Activated naive CD4-positive, alpha-beta T cell treated with anti-CD3 and anti-CD28 coated beads for 36 hours (primary cell): ENCODE measurements at places on chromosomes 12 and 14. TPM values are rescaled to one million over a fixed set of nuclear protein-coding genes. Genes with fewer than 3 reads are reported as not detected.

GRCh38 chr12:121628037-121628436 lies 1.7 kb downstream of the ORAI1 start:
- peaks cover 28% of the 10 kb centered on the region for H3K36me3 ChIP-seq
- H3K4me1 ChIP-seq = peaks cover 55% of the 10 kb centered on the region
- H3K27ac ChIP-seq = peak overlapping the region; percentile 98
- H3K27me3 ChIP-seq = no peaks in the 10 kb centered on the region

GRCh38 chr14:96205978-96206360 lies 1.3 kb downstream of the BDKRB2 start:
- peaks cover 17% of the 10 kb centered on the region for H3K27me3 ChIP-seq
- no peak for DNase-seq
- no peaks in the 10 kb centered on the region for H3K36me3 ChIP-seq

DNA sequence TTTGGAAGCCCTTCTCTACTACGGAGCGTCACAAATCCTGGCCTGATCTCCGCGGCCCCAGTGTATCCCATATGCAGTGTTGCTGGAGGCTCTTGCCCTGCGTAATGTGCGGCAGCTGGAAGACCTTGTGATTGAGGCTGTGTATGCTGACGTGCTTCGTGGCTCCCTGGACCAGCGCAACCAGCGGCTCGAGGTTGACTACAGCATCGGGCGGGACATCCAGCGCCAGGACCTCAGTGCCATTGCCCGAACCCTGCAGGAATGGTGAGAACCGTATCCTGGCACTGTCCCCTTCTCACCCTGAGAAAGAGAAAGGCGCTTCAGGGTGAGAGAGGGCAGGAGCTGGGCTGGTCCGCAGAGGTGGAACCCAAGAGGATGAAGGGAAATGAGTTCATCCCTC lies 5.3 kb downstream of the COPS7A start:
- DNase-seq = no peak
- H3K4me1 ChIP-seq = peaks cover 13% of the 10 kb centered on the region
- H3K27me3 ChIP-seq = no peaks in the 10 kb centered on the region
- H3K4me3 ChIP-seq = no peak overlapping the region
- H3K36me3 ChIP-seq = peaks cover 29% of the 10 kb centered on the region

DNA sequence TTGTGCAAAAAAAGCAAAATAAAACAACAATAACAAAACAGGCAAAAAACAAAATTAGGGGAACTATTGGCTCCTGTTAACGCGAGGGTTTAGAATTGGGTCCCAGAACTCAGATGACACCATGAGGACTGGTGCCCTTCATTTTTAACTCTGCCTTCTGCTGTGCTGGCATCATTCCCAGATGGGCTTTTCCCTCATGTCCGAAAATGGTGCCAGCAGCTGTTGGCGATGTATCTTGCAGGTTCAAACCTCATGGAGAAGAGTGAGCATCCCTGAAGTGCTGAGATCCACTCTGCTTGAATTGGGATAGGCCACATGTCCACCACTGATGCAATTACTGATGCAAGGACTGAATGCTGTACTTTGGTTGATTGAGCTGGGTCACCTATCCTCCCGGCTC lies 61.1 kb downstream of the MYRFL start:
- no peak overlapping the region for H3K27ac ChIP-seq
- H3K36me3 ChIP-seq = no peaks in the 10 kb centered on the region
- H3K4me1 ChIP-seq = no peaks in the 10 kb centered on the region
- no peak overlapping the region for H3K4me3 ChIP-seq

- H3K27ac ChIP-seq = no peak overlapping the region
- DNase-seq = no peak
- H3K27me3 ChIP-seq = no peaks in the 10 kb centered on the region
- H3K36me3 ChIP-seq = no peaks in the 10 kb centered on the region
- no peak overlapping the region for H3K4me3 ChIP-seq
Observed at GRCh38 chr14:72716476-72716875, 177.4 kb downstream of the DPF3 start.

DNA sequence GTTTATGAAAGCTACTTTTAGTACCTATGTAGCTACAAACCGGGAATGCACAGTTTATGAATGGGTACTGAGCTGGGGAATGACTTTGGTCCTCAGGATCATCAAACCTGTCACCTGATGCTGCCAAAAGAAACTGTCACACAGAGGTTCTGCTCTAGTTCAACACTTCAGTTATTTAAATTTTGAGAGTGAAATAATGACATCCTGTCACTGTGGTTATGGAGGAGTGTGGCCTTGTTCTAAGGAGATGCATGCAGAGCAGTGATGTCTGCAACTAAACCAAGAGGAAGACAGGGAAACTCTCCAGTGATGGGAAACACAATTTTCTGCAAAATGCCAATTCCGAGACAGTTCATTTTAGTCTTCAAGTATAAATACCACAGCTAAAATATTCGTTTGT lies 4.8 kb upstream of the AEBP2 start:
- peaks cover 2% of the 10 kb centered on the region for H3K36me3 ChIP-seq
- H3K27ac ChIP-seq = peak overlapping the region; percentile 70
- H3K4me3 ChIP-seq = no peak overlapping the region

GRCh38 chr14:73816393-73816816 lies 35.2 kb upstream of the PTGR2 start:
- H3K27ac ChIP-seq = no peak overlapping the region
- DNase-seq = no peak
- no peaks in the 10 kb centered on the region for H3K36me3 ChIP-seq
- H3K4me3 ChIP-seq = no peak overlapping the region

DNA sequence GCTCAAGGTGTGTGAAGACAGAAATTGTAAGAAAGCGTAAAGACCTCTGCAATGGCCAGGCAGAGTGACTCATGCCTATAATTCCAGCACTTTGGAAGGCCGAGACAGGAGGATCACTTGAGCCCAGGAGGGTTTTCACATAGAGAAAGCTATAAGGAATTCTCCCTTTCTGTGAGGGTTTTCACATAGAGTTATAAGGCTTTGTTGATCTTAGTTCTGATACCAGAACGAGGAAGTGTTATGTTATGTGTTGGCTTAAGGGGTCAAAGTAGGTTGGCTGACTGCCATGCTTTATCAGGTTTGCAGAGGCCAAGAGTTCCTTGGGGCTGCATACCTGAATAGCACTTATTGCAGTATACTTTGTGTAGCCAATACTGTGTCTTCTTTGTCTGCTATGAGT lies 139.1 kb downstream of the ERC1 start:
- H3K27ac ChIP-seq = no peak overlapping the region
- H3K27me3 ChIP-seq = no peaks in the 10 kb centered on the region
- no peaks in the 10 kb centered on the region for H3K36me3 ChIP-seq
- H3K4me3 ChIP-seq = no peak overlapping the region

DNA sequence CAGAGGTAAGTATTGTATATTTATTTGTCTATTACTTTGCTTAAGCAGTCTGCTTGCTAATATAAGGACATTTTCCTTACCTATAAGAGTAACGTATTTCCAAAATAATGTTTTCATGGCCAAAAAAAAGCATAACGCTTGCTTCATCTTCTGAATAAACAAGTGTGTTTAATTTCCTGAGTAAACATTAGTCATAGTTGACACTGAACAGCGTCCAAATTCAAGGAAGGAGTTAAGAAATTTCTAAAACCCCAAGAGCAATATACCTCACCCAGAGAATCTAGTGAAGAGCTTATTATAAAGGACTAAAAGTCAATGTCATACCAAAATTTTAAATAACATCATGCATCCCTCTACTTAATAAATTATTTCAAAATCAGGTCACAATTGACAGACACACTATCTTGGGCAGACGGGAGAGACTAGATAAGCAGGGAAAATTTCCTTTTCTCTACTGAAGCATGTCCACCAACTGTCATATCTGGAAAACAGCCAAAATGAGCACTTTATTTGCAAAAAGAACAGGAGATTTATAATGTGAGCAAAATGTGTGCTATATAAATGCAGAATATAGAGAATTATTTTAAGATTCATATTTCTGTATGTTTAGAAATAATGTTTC lies 25.1 kb downstream of the ANKS1B start:
- peaks cover 3% of the 10 kb centered on the region for H3K27me3 ChIP-seq
- no peak overlapping the region for H3K4me3 ChIP-seq
- H3K36me3 ChIP-seq = no peaks in the 10 kb centered on the region
- H3K27ac ChIP-seq = no peak overlapping the region
- no peaks in the 10 kb centered on the region for H3K4me1 ChIP-seq

DNA sequence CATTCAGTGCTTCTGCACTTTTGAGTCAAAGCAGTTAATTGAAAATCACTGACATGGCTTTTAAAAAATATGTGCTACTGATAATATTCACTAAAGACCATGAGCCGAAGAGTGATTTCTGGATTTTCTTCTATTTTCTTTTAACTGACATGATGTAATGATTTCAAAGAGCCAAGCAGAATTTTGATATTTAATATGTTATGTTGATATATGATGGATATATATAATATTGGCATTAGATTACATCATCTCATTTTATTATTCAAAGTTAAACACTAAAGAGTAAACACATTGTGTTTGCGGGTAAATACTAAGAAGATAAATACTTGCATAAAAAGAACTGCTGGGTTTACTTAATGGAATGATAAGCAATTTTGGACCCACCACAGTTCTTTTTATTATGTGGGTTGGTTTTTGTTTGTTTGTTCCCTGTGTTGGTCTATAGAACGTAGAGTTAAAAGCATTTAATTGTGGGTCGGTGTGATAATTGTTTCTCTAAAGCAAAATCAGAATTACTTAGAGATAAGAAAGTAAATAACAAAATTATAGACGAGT lies 692 bp downstream of the SPIC start:
- H3K27ac ChIP-seq = no peak overlapping the region
- H3K4me3 ChIP-seq = no peak overlapping the region
- no peaks in the 10 kb centered on the region for H3K36me3 ChIP-seq
- DNase-seq = no peak
- H3K4me1 ChIP-seq = no peaks in the 10 kb centered on the region
- H3K27me3 ChIP-seq = no peaks in the 10 kb centered on the region

- H3K4me1 ChIP-seq = peaks cover 10% of the 10 kb centered on the region
- no peak overlapping the region for H3K27ac ChIP-seq
- no peaks in the 10 kb centered on the region for H3K36me3 ChIP-seq
- no peak overlapping the region for H3K4me3 ChIP-seq
Observed at GRCh38 chr12:113422886-113423669, 898 bp downstream of the SDSL start.

- no peaks in the 10 kb centered on the region for H3K27me3 ChIP-seq
- H3K27ac ChIP-seq = peak overlapping the region; percentile 70
- no peaks in the 10 kb centered on the region for H3K36me3 ChIP-seq
- no peak overlapping the region for H3K4me3 ChIP-seq
Observed at GRCh38 chr12:117063162-117063911, 35.9 kb downstream of the TESC start.

GRCh38 chr14:34475163-34475562 lies 13.1 kb upstream of the SPTSSA start:
- H3K4me3 ChIP-seq = no peak overlapping the region
- no peaks in the 10 kb centered on the region for H3K4me1 ChIP-seq
- H3K36me3 ChIP-seq = no peaks in the 10 kb centered on the region

DNA sequence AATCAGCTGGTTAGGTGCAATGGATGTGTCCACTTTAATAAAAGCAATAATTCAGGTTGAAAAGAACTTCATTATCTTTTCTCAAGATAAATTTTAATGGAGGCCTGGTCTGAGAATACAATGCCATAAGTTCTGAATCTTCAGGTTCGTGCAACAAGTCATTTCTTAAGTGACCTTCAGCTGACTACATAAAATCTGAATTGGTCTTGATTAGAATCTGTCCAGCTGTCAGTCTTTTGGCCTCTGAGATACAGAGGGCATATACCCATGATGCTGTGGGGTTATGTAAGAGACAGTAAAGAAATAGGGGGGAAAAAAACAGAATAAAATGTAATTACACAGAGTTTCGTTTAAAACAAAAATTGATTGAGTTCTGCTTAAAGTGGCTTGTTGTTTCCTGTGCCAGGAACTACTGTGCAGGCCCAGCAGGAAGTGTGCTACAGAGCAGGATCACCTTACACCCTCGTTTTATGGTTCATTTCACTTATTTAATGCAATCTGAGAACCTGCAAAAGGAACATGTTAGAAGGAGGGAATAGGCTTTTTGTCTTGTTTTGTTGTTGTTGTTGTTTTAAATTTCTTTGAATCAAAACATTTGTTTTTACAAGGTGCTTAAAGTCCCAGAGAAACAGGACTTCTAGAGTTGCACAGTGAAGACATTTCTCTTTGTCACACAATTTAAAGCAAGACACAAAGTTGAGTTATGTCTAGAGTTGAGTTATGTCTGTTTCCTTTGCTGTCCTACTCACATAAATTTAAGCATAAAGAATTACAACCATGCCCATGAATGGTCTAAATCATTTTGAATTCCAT lies 64.2 kb downstream of the LGR5 start:
- H3K4me1 ChIP-seq = peaks cover 11% of the 10 kb centered on the region
- peak; percentile 9 for DNase-seq
- no peaks in the 10 kb centered on the region for H3K27me3 ChIP-seq

DNA sequence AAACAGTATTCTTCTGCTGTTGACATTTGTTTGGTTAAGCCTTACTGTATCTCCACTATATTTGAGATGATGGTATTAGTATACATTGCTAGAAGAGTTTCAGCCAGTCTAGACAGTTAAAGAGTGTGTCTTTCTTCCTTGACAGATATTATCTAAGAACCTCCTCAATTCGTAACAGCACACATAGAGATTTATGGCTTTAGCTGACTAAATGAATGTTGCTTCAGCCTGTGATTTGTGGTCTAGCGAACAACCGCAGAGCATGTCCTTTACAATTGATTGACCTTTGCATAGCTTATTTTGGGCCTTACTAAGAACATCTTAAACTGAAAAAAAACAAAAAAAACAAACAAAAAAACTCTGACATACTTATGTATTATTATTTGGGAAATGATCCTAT lies 122.2 kb downstream of the DAAM1 start:
- DNase-seq = no peak
- H3K36me3 ChIP-seq = no peaks in the 10 kb centered on the region
- no peaks in the 10 kb centered on the region for H3K4me1 ChIP-seq
- H3K27me3 ChIP-seq = no peaks in the 10 kb centered on the region

DNA sequence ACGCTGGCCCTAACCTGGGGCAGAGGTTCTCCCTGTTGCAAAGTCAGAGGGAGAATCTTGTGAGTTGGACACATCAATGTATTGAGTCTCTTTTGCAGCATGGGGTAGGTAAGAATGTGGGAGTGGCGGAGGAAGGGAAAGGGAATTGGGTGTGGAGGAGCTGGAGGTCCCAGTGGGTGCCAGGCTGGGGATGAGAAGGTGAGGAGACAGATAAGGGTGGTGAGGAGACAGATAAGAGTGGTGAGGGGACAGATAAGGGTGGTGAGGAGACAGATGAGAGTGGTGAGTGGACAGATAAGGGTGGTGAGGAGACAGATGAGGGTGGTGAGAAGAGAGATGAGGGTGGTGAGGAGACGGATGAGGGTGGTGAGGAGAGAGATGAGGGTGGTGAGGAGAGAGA lies 72.9 kb upstream of the SFSWAP start:
- H3K4me3 ChIP-seq = no peak overlapping the region
- no peaks in the 10 kb centered on the region for H3K4me1 ChIP-seq
- H3K27me3 ChIP-seq = no peaks in the 10 kb centered on the region
- H3K27ac ChIP-seq = no peak overlapping the region

GRCh38 chr14:67889455-67889854 lies 69.9 kb downstream of the RAD51B start:
- H3K4me1 ChIP-seq = peaks cover 3% of the 10 kb centered on the region
- H3K27ac ChIP-seq = no peak overlapping the region

CD27 gene
- 48.1 TPM for total RNA-seq

SLC2A14 gene
- total RNA-seq = 8.8 TPM

TEX52 gene
- total RNA-seq = not detected

SERPINA3 gene
- total RNA-seq = not detected

STYK1 gene
- total RNA-seq = not detected

MGP gene
- not detected for total RNA-seq

ZC2HC1C gene
- 0.64 TPM for total RNA-seq

CATSPERB gene
- total RNA-seq = 0.26 TPM

P2RX2 gene
- not detected for total RNA-seq

PTPRQ gene
- not detected for total RNA-seq
